PC-3 (cell line): ENCODE measurements at places on chromosomes 13 and 19. TPM values are rescaled to one million over a fixed set of nuclear protein-coding genes. Genes with fewer than 3 reads are reported as not detected.

DNA sequence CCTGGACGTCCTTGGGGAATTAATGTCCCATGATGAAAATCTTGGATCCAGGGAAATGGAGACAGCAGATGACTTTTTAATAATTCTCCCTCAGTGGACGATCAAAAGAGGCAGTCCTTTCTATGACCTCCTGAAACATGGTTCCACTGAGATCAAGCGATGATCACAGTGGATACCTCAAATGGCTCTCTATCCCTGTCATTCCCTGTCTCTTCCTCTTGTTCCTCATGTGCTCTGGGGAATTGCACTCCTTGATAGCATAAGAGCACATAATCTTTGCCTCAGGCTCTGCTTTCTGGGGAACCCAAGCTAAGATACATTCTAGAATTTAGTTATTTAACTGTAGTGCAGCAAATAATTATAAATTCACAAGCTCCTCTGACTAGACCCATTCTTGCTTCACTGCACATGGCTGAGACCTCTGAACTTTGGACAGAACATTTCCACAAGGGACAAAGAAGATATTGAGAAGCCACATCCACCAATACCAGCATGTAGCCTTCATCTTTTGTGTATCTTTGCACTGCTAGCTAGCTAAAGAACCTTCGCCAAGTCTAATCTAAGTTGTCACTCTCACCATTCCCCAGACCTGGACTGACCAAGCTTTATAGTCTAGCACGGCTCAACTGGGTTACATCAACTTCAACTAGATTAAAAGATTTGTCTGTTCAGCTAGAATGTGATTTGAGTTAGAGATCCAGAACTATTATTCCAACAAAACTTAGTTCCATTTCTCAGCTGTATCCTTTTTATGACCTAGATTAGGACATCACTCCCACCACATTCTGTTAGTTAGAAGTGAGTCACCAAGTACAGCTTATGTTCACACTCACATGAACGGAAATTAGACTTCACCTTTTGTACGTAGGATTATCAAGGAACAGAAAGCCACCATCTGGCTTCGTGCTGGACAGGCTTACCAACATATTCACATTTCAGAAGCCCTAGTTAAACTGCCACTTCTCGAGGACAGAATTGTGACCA, 142.7 kb downstream of the SUCLA2 start:
- no peaks in the 10 kb centered on the region; the same call in 1 of the 2 replicates for H3K4me1 ChIP-seq
- peak; percentile 42 for DNase-seq
- H3K36me3 ChIP-seq = no peaks in the 10 kb centered on the region
- no peak overlapping the region for H3K4me3 ChIP-seq

- no peaks in the 10 kb centered on the region for H3K4me1 ChIP-seq
- H3K27ac ChIP-seq = no peak overlapping the region
- no peak overlapping the region for H3K4me3 ChIP-seq
- H3K36me3 ChIP-seq = no peaks in the 10 kb centered on the region
- no peaks in the 10 kb centered on the region for H3K27me3 ChIP-seq
- no peak for DNase-seq
Observed at GRCh38 chr13:65585346-65585745, 1644.8 kb downstream of the PCDH9 start.

Gene SYCN
- not detected in 2 replicates for total RNA-seq

- no peak overlapping the region for H3K27ac ChIP-seq
- DNase-seq = peak; percentile 73
- H3K4me1 ChIP-seq = no peaks in the 10 kb centered on the region
- no peaks in the 10 kb centered on the region for H3K36me3 ChIP-seq
- H3K4me3 ChIP-seq = no peak overlapping the region
- H3K27me3 ChIP-seq = peaks cover 8% of the 10 kb centered on the region; the same call in 1 of the 2 replicates
Observed at GRCh38 chr19:15790096-15790495, 2.6 kb downstream of the OR10H5 start.

- H3K36me3 ChIP-seq = no peaks in the 10 kb centered on the region
- peak; percentile 94 for DNase-seq
- H3K4me1 ChIP-seq = peaks cover 5% of the 10 kb centered on the region; the same call in 1 of the 2 replicates
- H3K27ac ChIP-seq = peak overlapping the region; percentile 42
- no peaks in the 10 kb centered on the region for H3K27me3 ChIP-seq
- H3K4me3 ChIP-seq = peak overlapping the region; percentile 66
Observed at GRCh38 chr19:48362716-48363499, 832 bp downstream of the TMEM143 start.

Gene IGFL2
- total RNA-seq = not detected in 2 replicates

GRCh38 chr13:31394506-31394905, 194.7 kb downstream of the B3GLCT start:
- no peaks in the 10 kb centered on the region for H3K36me3 ChIP-seq
- no peak overlapping the region for H3K27ac ChIP-seq
- no peaks in the 10 kb centered on the region for H3K4me1 ChIP-seq
- H3K4me3 ChIP-seq = no peak overlapping the region
- no peaks in the 10 kb centered on the region; the same call in 1 of the 2 replicates for H3K27me3 ChIP-seq

GRCh38 chr13:89066868-89067466, 1395.8 kb downstream of the SLITRK5 start:
- H3K4me3 ChIP-seq = no peak overlapping the region
- H3K4me1 ChIP-seq = no peaks in the 10 kb centered on the region
- no peak overlapping the region for H3K27ac ChIP-seq
- peak; percentile 68 for DNase-seq

Gene PAN3
- 14.6 and 21.8 TPM in 2 replicates for total RNA-seq

DNA sequence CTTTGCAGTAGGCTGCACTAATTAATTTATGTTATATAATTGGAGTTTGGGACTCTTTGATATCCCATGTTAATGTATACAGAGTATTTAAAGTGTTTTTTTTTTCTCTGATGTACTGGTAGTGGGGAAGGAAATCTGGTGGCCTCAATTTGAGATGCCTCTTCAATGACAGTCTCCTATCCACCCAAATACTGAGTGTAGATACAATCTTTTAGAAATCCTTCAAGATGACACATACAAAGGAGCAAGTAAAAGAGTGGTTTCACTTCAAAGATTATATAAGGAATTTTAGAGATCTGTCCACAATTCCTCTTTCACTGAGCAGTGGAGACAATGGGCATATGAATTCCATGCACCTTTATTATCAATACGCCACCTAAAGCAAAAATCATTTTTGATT, 15.1 kb downstream of the NALCN start:
- peaks cover 24% of the 10 kb centered on the region for H3K4me1 ChIP-seq
- H3K4me3 ChIP-seq = no peak overlapping the region

Gene PCDH8
- not detected in 2 replicates for total RNA-seq

Gene LILRA1
- total RNA-seq = not detected in 2 replicates

Gene STOML3
- not detected in 2 replicates for total RNA-seq

GRCh38 chr19:51025401-51025800, 1.0 kb downstream of the KLK11 start:
- no peak overlapping the region for H3K4me3 ChIP-seq
- DNase-seq = no peak
- H3K4me1 ChIP-seq = peaks cover 5% of the 10 kb centered on the region
- H3K36me3 ChIP-seq = no peaks in the 10 kb centered on the region
- peaks cover 3% of the 10 kb centered on the region; the same call in 1 of the 2 replicates for H3K27me3 ChIP-seq

- H3K27me3 ChIP-seq = no peaks in the 10 kb centered on the region; the same call in 1 of the 2 replicates
- DNase-seq = no peak
Observed at GRCh38 chr19:3233831-3234230, 9.4 kb downstream of the CELF5 start.

DNA sequence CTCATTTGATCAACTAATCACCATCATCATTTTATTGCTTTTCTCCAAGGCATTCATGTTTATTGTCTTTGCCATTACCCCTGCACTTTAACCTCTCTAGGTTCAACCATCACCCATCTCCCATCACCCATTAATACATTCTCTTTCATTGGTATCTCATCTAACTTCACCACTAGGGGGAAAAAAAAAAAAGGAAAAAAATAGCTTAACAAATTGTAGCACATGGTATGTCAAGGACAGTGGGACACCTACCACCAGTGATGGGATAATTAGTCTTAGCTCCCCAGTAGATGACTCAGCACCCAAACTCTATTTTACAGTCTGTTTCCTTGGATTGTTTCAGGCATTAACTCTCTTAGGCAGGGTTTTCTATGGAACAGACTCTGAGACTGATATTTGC, 1770.2 kb upstream of the MIR17HG start:
- H3K27ac ChIP-seq = no peak overlapping the region
- DNase-seq = peak; percentile 1
- no peaks in the 10 kb centered on the region for H3K27me3 ChIP-seq
- no peaks in the 10 kb centered on the region for H3K4me1 ChIP-seq
- H3K36me3 ChIP-seq = no peaks in the 10 kb centered on the region
- H3K4me3 ChIP-seq = no peak overlapping the region

Gene OR4F17
- 0.15 TPM in 1 of 2 replicates, not detected in the other for total RNA-seq

DNA sequence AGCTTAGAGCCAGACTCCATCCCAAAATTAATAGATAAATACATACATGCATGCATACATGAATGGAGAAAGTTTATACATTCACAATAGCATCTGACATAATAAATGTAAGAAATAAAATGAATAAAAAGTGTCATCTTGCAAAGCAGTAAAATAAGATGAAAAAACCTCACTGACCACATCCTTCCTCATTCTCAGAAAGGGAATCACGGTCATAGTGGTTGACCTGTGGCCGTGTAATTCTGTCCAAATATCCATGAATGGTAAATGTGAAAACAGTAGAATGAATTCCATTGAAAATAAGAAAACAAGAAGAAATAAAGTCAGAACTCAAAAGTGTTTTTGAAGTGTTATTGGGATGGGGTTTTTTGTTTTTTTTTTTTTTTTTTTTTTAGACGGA, 9.8 kb upstream of the CDC42EP5 start:
- no peak overlapping the region for H3K4me3 ChIP-seq
- peaks cover 26% of the 10 kb centered on the region for H3K27me3 ChIP-seq
- no peaks in the 10 kb centered on the region for H3K4me1 ChIP-seq

GRCh38 chr19:46296722-46297461, at the start of gene HIF3A:
HIF3A (plus strand) TSS chr19:46297042; CDS start chr19:46297077, 35 bp downstream.
- H3K27ac ChIP-seq = no peak within 1 kb of the TSS
- H3K4me1 ChIP-seq = peaks cover 5% of the 10 kb centered on the region; the same call in 1 of the 2 replicates
- no peak for DNase-seq
- no peaks in the 10 kb centered on the region for H3K27me3 ChIP-seq
- no peaks in the 10 kb centered on the region for H3K36me3 ChIP-seq
- H3K4me3 ChIP-seq = no peak within 1 kb of the TSS

DNA sequence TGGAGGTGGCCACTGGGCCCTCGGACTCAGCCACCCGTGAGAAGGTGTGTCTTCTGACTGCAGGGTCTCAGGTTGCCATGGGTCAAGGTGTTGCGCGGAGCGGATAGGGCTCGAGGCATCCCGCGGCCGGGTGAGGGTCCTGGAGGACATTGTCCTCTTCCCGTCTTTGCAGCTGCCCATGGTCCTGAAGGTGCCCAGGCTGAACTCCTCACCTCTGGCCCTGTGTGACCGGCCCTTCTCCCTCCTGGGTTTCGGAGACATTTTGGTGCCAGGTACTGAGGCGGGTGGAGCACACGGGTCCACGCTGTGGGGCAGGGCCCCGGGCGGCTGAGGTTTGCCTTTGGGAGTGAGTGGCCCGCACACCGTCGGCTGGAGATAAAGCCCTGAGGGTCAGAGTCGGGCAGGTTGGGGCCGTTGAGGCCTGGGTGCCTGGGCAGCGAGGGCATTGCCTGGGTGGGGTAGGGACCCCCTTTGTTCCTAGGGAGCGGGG, 15.6 kb upstream of the TMPRSS9 start:
- no peak overlapping the region for H3K27ac ChIP-seq
- H3K27me3 ChIP-seq = no peaks in the 10 kb centered on the region
- no peak for DNase-seq
- H3K36me3 ChIP-seq = no peaks in the 10 kb centered on the region
- no peak overlapping the region for H3K4me3 ChIP-seq
- H3K4me1 ChIP-seq = no peaks in the 10 kb centered on the region

DNA sequence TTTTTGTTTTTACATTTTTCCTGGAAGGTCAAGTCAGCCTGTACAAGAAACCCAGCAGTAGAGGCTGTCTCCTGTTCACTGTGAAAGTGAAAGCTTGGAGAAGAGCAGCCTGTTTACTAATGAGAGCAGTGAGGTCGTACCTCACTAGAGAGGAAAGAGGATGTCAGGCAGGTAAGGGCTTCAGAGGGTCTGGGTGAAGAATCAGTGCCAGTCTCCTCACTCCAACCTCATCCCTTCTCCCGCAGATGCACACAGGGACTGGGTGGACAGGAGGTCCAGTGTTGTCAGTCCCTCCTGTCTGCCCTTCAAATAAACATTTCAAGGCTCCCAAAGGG, 462.5 kb downstream of the KLF5 start:
- no peaks in the 10 kb centered on the region for H3K36me3 ChIP-seq
- H3K27ac ChIP-seq = no peak overlapping the region
- H3K4me1 ChIP-seq = no peaks in the 10 kb centered on the region
- no peak overlapping the region for H3K4me3 ChIP-seq
- no peaks in the 10 kb centered on the region for H3K27me3 ChIP-seq

GRCh38 chr13:94494026-94494425, 14.5 kb upstream of the DCT start:
- no peaks in the 10 kb centered on the region for H3K4me1 ChIP-seq
- no peak overlapping the region for H3K4me3 ChIP-seq
- DNase-seq = no peak
- H3K27ac ChIP-seq = no peak overlapping the region

DNA sequence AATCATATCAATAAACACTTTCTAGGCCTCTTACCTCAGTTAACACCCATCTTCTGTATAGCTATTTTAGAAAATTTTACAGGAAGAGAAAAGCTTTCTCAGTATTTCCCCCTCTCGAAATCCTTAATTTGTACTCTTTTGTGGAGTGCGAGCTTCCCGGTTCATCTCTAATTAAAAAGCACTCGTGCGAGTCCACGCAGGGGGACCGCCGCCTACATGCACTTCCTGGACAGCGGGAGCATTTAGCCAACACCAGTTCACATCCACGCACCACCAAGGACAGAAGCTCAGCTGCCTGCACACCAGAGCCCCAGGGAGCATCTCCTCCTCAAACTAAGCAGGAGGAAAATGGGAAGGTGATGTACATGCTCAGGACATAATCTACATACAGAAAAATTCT, 60.0 kb downstream of the RASA3 start:
- no peak overlapping the region for H3K27ac ChIP-seq
- DNase-seq = no peak
- H3K27me3 ChIP-seq = no peaks in the 10 kb centered on the region
- H3K36me3 ChIP-seq = no peaks in the 10 kb centered on the region
- H3K4me3 ChIP-seq = no peak overlapping the region

DNA sequence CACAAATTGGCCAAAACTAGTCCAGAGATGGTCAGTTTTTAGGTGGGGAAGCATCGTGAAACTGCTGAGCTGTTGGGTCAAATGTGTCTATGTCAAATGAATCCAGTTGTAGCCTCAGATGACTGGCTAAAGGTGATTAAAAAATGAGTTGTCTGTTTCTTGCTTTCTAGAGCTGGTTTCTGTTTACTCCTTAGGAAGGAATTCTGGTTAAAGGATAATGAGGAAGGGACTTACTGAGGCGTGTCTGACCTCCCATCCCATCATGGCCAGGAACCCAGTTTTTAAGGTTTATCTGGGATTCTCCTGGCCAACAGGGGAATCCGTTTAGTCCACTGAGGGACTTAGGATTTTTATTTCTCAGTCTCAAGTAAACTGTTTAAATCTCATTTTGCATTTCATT, 256.5 kb downstream of the UQCRFS1 start:
- H3K4me3 ChIP-seq = no peak overlapping the region
- no peaks in the 10 kb centered on the region for H3K36me3 ChIP-seq
- no peaks in the 10 kb centered on the region for H3K4me1 ChIP-seq
- no peaks in the 10 kb centered on the region for H3K27me3 ChIP-seq
- no peak overlapping the region for H3K27ac ChIP-seq
